ENCODE measurements at places on chromosomes 6 and 20.

DNA sequence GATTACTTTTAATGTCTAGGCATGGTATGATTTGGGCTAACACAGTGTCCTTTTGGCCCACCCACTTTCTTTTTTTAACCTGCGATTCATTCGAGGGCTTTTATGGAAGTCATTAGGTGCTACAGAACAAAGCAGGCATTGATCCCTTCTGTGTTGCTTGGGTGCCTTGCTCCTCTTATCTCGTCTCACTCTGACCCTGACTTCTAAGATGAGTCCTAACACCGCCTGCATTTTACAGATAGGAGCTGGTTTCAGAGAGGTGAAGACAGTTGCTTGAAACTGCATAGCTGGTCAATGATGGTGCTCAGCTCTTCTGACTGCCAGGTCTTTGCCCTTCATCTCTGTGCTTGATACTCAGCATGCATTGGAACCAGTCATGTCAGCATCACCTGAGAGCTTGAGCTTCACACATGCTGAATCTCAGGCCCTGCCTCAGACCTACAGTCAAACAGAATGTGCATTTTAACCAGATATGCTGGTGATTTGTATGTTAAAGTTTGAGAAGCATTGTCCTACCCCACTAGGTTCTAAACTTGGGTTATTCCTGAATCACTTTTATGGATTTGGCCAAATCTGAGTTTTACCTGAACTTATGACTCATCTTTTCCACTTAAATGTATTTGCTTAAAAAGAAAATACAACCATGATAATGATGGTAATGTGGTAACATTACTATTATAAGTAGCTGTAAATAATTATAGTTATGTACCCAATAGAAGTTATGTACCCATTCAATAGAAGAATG is 142.3 kb downstream of the PLCB4 start:
- DNase-seq: no peak

DNA sequence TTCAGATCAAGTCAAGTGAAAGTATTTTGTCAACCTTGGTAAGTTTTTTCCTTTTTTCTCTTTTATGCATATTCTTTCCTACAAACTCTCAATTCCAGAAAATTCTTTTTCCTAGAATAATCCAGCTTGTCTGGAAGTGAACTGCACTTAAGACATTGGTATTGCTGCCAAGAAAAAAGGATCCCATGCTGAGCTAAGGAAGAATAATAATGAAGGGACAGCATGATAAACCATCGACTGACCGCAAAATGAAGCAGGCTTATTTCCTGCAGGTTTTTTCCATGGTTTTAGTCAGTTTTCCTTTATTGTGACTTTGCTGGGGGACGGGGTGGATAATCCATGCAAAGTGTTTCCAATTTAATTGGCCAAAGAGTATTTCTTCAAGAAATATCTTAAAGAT is 857.6 kb upstream of the SLC35B3 start:
- DNase-seq: no peak

DNA sequence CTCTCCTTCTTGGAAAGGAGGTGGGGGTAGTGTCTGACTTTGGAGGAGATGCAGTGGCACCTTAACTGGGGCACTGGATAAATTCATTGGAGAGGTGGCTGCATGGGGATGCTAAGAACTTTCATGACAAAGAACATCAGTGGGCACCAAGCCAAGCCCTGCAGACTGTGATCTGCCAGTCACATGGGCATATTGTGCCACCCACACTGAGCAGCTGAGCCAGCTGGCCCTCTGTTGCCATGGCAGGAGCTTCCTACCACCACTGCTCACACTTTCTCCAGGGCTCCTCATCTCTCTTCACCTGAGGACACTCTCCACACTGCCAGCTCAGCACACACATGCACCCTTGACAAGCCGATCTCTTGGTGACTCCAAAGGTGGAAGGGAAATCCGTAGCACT is 715.6 kb downstream of the QKI start:
- DNase-seq: no peak

- DNase-seq: peak; percentile 9
Measured at GRCh38 chr6:30378290-30378937, 33.5 kb downstream of the RPP21 start.

- DNase-seq: no peak
Measured at GRCh38 chr6:41209547-41210320, 8.8 kb upstream of the TREML2 start.

GRCh38 chr6:159513914-159514313 is 179.1 kb downstream of the SOD2 start:
- DNase-seq: no peak

GRCh38 chr20:33233129-33233774 is 2.5 kb upstream of the BPIFA1 start:
- DNase-seq: no peak

- DNase-seq: no peak
Measured at GRCh38 chr6:155687645-155688044, 232.0 kb upstream of the NOX3 start.

GRCh38 chr6:77030929-77031674 is 432.2 kb downstream of the HTR1B start:
- DNase-seq: peak; percentile 43

- no peak for DNase-seq
Measured at GRCh38 chr6:114989279-114989964, 646.6 kb upstream of the HS3ST5 start.

GRCh38 chr6:20729086-20729485 is 194.8 kb downstream of the CDKAL1 start:
- DNase-seq: no peak

DNA sequence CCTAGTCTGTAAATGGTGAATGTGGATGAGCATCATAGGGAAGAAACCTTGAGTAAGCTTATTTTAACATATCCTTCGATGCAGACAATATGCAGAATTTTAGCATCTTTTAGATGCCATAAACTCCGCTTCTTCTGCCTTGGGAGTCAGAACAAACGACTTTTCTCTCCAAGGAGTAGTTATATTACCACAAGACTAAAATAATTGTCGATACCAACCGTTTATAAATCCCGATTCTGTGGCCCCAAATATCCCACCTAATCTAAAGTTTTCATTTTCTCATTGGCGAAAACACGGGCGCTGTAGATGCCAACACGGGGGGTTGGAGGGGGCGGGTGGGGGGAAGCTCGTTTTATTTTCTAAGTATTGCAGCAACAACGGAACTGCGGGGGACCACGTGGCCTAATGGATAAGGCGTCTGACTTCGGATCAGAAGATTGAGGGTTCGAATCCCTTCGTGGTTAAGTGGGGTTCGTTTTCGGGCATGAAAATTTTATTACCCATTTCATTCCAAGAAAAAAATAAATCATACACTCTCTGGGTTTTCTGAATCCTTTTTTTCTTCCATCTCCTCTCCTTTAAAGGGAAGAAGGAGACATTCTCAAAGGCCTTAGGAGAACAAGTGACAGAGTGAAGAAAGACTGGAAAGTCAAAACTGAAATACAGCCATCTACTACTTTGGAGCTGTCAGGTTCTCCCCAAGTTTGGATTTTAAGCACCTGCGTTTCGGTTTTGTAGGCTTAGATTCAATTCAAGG is 65.5 kb upstream of the BTN3A2 start:
- no peak for DNase-seq
